ENCODE measurements at places on chromosomes 16 and 17.
A peak's percentile ranks its signal among the peaks of the same experiment; 100 is the strongest.

DNA sequence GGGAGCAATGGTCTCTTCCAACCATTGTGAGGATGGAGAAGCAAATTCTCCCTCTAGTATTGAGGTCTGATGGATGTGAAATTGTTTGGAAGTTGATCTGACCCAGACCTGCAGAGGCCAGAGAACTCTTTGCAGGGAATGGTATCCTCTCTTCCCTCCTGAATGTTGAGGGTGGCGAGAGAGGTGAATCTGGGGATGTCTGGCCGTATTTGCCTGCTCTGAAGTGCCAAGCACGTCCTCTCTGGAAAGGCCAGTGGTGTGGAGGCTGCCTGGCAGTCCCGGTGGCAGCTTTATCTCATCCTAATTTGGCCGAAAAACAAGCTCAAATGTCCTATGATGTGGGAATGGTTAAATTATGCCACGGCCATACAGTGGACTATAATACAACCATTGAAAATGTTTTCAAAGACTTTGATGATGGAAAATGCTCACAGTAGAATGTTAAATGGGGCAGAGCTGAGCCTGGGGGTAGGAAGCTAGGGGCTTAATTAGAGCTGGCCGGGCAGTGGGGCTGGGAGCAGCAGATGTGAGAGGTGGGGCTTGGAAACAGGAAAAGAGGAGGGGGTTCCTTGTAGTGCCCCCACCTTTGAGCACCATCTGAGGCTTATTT, 30.8 kb downstream of the WSCD1 start:
- DNase-seq: no peak

- no peak for DNase-seq
Observed at GRCh38 chr17:72116661-72117521, 3.9 kb upstream of the SOX9 start.

GRCh38 chr17:4537451-4538235, 17.5 kb downstream of the MYBBP1A start:
- no peak for DNase-seq

GRCh38 chr16:80924372-80924978, 82.2 kb downstream of the CMC2 start:
- no peak for DNase-seq

- no peak for DNase-seq
Observed at GRCh38 chr16:88862968-88863367, 3.5 kb downstream of the PABPN1L start.

DNA sequence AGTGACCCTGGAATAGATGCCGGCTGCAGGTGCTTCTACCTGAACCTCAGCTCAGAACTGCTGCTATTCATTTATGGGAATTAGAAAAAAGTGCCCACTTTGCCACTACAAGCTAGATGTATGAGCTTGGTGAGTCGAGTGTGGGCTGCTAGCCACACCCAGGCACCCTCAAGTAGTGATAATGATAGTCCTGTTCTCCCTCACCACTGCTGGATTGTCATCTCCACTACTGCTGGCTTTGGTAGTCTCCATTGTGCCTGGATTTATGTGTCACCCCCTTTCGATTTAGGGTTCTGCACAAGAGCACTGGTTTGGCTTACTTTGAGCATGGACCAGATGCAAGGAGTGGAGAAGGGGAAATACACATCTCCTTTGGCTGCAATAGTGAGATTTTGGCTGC, 73.0 kb upstream of the N4BP1 start:
- no peak for DNase-seq

- DNase-seq: no peak
Observed at GRCh38 chr16:48999508-48999907, 282.1 kb downstream of the CBLN1 start.

DNA sequence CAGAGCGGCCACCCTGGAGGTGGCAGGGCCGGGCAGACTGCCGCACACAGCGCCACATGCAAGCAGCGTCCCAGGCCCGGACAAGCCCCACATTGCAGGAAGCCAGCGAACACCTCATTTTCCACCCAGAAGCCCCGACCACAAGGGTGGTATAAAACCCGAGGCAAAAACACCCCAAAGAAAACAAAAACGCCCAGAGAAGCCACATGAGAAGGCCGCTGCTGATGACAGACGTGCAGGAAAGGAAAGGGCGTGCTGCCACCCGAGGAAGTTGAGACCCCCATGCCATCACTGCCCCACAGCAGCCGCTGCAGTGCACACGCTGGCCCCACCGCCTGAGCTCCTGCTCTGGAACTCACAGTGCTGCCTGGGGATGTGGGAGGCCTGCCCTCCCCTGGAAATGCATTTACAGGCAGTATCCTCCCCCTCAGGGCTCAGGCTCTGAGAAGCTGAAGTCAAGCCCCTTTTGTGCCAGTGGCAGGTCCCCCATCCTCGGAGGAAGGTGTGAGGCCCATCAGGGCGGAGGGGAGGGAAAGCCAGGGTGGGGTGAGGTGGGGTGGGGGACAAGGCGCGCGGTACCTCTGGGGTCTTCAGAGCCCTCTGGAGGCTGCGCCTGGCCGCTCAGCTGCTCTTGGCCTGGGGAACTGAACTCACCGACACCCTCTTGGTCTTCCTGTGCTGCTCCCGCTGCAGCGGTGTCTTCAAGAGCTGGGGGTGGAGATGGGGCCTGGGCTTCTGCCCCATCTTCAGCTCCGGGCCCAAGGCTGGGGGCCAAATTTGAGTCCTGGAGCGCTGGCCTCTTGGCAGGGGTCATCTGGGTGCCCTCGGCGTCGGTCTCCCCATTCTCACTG, 62.0 kb downstream of the IL21R start:
- peak; percentile 62 for DNase-seq

DNA sequence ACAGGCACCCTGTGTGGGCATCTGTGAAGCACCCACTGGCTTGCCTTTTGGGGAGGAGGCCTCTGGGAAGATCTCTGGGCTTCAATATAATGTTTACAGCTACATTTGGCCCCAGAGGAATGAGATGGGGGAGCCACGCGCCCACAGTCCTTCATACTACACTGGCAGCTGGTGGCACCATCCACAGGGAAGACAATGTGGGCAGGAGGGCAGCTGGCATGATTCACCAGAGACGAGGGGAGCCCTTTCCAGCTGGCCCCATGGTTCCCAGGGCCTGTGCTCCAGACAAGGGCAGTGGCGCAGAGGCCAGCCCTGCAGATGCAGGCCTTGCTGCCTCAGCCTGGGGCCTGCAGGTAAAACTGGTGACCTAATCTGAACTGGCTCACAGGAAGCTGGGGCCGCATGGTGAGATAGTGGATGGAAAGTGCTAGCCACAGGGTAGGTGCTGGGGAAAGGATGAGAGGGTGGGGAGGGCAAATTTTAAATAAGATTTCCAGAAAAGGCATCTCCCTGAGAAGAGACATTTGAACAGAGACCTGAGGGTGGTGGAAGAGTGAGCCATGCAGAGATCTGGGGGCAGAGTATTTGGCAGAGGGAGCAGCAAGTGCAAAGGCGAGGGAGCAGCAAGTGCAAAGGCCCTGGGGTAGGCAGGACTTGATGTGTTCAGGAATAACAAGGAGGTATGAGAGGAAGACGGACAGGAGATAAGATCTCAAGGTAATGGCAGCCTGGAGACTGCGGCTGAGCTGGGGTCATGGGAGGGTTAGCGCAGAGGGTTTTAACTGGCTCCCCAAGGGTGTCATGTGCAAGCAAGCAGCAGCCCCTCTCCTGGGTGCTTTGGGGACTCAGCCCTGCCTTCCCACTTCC, 12.1 kb upstream of the KCNJ12 start:
- DNase-seq: no peak

DNA sequence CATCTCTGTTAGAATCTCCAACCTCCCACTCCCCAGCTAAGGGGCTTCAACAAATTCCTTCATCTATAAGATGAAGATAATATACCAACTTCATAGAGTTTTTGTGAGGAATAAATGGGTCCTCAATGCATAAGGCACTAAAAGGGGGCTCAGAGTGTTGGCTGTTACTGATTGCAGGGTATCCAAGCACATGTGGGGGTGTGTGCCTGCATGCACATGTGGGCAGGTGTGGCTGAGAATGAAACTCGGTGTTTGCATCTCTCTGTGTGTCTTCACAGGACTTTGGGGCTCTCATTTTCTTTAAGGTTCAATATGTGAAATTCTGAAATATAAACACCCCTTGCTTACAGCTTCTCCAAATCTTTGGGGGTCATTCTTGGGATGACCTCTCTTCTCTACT, 4.1 kb upstream of the PPP1R9B start:
- DNase-seq: no peak

- DNase-seq: no peak
Observed at GRCh38 chr16:85138825-85139627, 26.8 kb upstream of the CIBAR2 start.

- DNase-seq: no peak
Observed at GRCh38 chr17:67035131-67036083, 8.9 kb upstream of the CACNG1 start.
